ENCODE measurements at places on chromosomes 3 and 15.

- ATAC-seq = peak; percentile 56
Observed at GRCh38 chr3:195134431-195134830, 136.5 kb downstream of the XXYLT1 start.

GRCh38 chr3:175391601-175392000, 532.5 kb downstream of the NAALADL2 start:
- ATAC-seq = peak; percentile 25

DNA sequence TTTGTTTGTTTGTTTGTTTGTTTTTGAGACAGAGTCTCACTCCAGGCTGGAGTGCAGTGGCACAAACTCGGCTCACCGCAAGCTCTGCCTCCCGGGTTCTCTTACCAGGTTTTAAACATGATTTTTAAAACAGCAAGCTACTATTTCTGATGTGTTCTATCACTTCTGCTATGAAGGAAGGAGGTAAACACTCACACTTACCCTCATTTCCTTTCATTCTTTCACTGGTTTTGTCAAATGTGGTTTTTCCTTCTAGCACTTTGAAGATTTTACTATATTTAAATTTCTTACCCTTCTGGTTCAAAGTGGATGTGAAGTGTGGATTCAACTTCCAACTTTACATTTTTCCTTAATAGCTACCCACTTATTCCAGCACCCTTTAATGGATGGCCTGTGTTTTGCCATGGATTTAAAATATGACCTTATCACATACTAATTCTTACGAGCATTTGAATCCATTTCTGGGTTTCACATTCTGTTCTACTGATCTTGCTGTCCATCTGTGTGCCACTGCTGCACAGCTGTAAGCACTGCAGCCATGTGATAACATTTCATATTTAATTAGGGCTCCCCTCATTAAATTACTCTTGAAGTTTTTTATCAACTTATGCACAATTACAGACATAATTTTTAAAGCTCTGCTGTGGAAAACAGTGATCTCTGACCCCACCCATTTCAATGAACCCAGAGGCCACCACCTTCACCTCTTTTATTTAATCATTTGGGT, 42.3 kb downstream of the TXNRD3 start:
- no peak for ATAC-seq

- no peak for ATAC-seq
Observed at GRCh38 chr3:187238239-187238638, 41.0 kb downstream of the RTP1 start.

Measured in motor neuron (in vitro differentiated cells).